ENCODE measurements at places on chromosomes 6 and 20.

- no peak for DNase-seq
Measured at GRCh38 chr6:136483906-136484305, 66.3 kb downstream of the MAP7 start.

DNA sequence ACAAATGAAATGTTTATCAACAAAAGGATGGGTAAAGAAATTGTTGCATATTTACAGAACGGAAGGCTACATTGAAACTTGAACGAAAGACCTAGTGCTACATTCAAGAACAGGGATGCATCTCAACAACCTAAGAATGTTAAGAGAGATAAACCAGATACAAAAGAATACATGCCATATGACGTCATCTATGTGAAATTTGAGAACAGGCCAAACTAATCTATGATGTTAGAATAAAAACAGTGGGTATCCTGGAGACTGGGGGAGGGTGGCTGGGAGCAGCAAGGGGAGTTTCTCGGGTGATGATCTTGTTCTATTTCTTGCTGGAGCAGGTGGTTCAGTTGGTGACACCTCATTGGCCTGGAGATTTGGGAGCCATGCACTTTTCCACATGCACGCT is 81.5 kb downstream of the SULF2 start:
- no peak for DNase-seq

DNA sequence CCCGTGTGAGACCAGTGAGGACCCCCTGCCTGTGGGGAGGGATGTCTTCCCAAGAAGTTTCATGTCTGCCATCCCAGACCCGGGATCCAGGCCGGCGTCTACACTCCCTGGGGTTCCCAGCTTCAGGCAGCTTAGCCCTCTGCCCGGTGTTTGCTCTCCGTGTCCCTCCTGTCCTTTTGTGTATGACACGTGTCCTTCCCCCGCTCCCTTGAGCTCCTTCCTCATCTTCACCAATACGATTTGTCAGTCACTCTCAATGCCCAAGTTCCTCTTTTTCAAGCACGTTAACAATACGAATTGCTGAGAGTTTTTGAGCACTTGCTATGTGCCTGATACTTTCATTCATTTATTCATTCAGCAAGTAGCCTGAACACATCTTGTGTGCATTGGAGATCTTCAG is 115.6 kb upstream of the PTPN1 start:
- no peak for DNase-seq

- DNase-seq: no peak
Measured at GRCh38 chr6:81834141-81834681, 81.7 kb upstream of the TENT5A start.

DNA sequence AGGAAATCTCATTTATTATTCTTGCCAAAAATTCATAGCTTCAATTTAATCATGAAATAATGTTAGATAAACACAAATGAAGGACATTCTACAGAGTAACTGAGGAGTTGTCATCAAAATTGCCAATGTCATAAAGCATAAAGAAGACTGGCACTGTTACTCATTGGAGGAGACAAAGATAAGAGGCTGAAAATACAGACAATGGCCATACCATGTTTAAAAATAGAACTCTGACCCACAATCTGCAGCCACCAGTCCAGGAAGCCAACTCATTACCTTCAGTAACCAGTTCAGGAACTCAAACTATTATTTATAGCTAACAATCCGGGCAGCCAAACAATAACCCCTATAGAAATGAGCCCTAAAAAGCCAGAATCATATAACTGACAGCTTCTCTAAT is 795.6 kb downstream of the TENT5A start:
- no peak for DNase-seq

DNA sequence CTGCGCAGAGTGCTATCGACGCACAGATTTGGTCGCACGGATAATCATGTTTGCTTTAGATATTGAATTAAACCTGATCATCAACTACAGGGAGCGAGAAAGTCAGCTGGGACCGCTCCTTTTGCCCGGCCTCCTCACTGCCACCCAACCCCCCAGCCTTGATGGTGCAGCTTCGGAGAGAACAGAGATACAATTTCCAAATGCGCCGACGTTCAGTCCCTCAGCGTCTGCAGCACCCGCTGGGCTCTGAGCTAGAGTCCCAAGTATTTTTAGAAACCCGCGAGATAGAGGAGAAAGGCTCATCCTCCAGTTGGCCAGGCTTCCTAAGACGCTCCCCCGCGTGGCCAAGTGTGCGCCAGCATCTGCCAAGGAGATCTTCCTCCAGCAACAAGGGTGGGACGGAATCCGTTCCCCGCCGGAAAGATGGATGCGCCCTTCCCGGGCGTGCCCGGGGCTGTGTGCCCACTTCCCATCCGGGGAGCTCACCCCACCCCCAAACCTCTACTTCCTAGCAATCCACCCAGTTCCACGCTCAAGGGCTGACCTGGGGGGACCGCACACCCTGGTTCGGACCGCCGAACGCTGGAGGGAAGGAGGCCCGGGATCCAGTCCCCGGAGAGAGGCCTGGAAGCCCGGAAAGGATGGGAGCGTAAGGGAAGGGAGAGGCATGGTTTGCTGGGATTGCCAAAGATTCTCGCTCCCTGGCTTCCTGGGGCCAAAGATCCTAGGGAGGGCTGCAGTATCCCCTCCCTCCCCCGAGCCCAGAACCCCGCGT is 4.1 kb downstream of the NKX2-2 start:
- DNase-seq: no peak

- DNase-seq: no peak
Measured at GRCh38 chr20:48616481-48616880, 211.3 kb downstream of the PREX1 start.

GRCh38 chr6:129695373-129696027 is 14.5 kb downstream of the ARHGAP18 start:
- DNase-seq: no peak

GRCh38 chr6:5025911-5026819 is 22.3 kb upstream of the RPP40 start:
- DNase-seq: no peak

- no peak for DNase-seq
Measured at GRCh38 chr6:22966691-22967422, 397.5 kb downstream of the HDGFL1 start.

DNA sequence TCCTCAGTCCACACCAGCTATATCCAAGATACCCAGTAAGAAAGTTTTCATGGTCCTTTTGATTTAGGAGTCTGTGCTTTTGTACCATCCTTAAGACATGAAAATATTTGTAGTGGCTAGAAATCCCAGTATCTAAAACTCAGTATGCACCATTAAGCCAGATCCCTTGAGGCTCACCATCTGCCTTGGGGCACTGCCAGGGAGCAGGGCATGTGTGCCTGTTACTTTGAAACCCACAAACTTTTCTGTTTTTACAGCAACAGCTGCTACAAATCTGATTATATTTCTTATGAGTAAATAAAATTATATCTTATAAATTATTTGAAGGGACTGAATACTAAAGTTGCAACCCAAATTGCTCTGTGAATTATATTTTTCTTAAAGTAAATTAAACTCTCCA is 290.5 kb upstream of the MANEA start:
- DNase-seq: no peak

GRCh38 chr6:168123165-168123911 is 44.3 kb upstream of the FRMD1 start:
- DNase-seq: no peak

GRCh38 chr6:22372922-22373321 is 76.1 kb upstream of the PRL start:
- no peak for DNase-seq

DNA sequence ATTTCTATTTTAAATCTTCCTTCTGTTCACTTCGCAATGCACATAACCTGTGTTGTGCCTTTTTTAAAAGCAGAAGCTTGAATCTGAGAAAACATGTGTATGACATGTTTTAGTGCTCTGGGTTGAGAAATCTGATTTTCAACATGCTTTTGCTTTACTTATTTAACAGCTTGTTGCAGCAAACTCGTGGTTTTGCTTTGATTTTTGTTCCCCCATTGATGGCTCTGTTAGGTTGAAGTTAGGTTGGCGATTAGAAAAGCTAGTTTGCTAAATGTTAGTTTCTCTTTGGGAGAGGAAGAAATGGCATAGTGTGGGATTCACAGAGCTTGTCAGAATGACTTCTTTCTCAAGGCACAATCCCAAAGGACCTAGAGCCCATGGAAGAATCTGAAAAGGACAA is 170.8 kb downstream of the TMEM242 start:
- DNase-seq: no peak

DNA sequence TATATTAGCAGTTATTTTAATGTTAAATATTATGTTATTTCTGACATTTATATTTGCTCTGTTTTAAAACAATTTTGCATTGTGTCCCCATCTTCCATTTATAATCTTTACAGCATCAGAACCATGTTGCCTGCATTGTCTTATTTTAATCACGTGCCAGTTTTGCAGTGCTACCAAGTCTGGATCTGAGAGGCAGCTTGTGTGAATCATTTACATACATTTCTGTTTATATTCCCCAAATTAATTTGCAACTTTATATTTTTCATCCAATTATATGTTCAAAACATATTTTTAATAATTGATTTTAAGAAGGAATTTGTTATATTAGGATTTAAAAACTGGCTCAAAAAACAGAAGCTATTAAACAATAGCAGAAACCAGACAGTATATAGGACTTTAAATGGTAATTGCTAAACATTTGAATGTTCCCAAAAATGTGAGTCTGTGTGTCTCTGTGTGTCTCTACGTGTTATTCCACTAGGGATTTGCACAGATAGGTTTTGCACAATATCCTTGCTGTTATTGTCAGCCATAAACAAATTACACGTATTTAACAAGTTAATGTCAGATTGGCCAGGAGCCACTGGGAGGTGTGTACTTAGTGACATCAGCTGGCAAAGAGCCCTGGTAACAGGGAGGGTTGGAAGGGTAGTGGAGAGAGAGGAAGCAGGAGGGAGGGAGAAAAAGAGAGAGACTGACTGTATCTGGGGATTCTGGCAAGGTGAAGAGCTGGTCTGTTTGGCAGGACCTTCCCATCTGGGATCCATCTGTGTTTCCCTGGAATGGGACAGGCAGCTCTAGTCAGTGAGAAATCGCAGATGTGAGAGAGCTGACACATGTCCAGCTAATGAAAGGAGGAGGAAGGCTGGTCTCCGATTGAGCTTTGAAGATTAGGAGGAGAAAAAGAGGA is 72.1 kb downstream of the CBFA2T2 start:
- peak; percentile 18 for DNase-seq

GRCh38 chr20:35404614-35405259 is 7.0 kb downstream of the UQCC1 start:
- no peak for DNase-seq

- no peak for DNase-seq
Measured at GRCh38 chr20:10110151-10110550, 75.4 kb downstream of the ANKEF1 start.

DNA sequence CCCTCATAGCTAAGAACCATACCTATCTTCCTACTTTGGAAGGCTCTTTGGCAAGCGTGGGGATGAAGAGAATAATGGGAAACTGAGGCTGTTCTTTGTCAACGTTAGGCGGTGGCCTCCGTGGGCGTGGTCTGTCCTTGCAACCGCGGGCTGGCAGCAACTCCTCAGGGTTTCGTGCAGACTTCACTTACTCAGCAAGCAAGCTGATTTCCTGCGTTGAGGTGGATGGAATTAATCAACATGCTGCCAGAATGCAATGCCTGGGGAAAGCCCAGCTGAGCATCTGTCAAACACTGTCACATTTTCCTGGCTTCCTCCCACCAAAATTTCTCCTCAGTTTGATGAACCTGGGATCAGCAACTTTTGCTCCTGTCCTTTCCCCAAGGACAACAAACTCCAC is 9.2 kb upstream of the IL17F start:
- DNase-seq: no peak

Measured in occipital lobe (tissue), 3 donors.